Stimulated activated CD4-positive, alpha-beta T cell treated with anti-CD3 and anti-CD28 coated beads, Interleukin-4, amount 100 ng/mL, for 4 hours (primary cell): ENCODE measurements at places on chromosomes 7 and 10.

DNA sequence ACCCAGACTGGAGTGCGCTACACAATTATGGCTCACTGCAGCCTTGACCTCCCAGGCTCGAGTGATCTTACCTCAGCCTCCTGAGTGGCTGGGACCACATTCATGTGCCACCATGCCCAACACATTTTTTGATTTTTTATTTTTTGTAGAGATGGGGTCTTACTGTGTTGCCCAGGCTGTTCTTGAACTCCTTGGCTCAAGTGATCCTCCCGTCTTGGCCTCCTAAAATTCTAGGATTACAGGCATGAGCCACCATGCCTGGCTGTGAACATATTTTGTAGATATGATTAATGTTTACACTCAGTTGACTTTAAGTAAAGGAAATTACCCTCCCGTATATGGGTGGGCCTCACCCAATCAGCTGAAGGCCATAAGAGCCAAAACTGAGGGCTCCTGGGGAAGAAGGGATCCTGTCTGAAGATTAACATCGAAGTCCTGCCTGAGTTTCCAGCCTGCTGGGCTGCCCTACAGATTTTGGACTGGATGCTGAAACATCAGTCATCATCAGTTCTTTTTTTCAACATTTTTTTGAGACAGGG is 127.1 kb downstream of the ACTR3B start:
- no peak for DNase-seq

- no peak for DNase-seq
These were observed 58.3 kb downstream of the CFAP46 start for GRCh38 chr10:132884041-132884440.

DNA sequence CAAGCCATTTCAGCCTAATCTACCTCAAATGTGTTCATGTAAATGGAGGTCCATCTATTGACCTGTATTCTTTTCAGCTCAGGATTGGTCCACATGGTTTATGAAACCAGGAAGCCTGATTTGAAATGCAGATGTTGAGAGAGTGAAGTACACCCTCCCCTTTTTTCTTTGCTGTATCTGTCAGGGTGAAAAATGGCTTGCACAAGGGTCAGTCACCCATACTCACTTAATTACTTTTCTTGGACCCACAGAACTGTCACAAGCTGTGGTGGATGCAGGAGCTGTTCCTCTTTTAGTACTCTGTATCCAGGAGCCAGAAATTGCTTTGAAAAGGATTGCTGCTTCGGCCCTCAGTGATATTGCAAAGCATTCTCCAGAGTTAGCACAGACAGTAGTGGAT is 41.2 kb downstream of the SPAG6 start:
- DNase-seq, result no peak

DNA sequence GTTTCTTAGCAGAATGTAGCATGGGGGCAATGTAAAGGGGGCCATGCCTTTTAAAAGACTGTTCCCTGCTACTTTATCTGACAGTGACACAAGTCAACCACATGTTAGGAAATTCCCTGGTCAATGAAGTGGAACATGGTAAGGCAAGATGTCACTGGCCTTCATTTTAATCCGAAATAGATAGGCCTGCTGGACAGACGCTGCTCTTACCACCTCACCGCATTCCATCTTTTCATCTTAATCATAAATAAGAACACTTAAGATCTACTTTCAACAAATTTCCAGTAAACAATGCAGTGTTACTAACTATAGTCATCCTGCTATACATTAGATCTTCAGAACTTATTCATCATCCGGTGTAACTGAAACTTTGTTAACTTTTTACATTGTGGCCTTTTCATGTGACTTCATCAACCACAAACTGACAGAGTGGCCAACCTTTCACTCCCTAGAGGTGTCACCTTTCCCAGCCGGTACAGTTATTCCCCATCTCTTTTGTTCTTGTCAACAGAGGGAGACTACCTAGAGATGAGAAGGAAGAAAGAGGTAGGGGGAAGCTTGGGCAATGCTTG is 15.6 kb downstream of the ASB4 start:
- no peak for DNase-seq

DNA sequence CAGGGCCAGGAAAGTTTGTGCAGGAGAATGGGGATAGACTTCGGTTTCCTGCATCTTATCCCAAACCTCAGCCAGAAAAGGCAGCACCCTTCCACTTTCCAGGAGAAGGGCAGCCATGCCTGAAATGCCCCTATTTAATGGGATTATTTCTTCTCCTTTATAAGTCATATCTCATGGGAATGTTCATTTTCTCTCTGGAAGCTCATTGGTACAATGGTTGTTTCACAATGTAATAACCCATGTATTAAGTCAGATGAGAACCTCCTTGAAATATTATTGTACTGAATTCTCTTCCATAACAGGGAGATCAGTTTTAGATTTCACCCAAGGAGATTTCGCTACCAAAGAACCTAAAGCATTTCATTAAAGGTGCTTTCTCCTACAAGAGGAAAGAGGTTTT is 457.5 kb downstream of the KCNMA1 start:
- DNase-seq, result no peak
